Camera-type eye (tissue), 1 donor: ENCODE measurements at places on chromosomes 16 and 17. TPM values are rescaled to one million over a fixed set of nuclear protein-coding genes. Genes with fewer than 3 reads are reported as not detected.

Gene CCDC200
- not detected for total RNA-seq

Gene TMEM114
- 5.7 TPM for total RNA-seq

Gene OR1F1
- total RNA-seq = not detected

Gene WSCD1
- total RNA-seq = 87.2 TPM

Gene ROGDI
- 52.9 TPM for total RNA-seq

Gene PTX4
- total RNA-seq = 1.6 TPM

Gene DRC3
- total RNA-seq = 13.9 TPM

Gene TMC8
- total RNA-seq = 4.8 TPM

Gene NECAB2
- total RNA-seq = 7.3 TPM

Gene ARHGAP44
- total RNA-seq = 12.5 TPM

Gene ATP1B2
- 62.5 TPM for total RNA-seq
